Left ventricle myocardium superior (tissue), 1 donor: ENCODE measurements at places on chromosomes 4 and X.

DNA sequence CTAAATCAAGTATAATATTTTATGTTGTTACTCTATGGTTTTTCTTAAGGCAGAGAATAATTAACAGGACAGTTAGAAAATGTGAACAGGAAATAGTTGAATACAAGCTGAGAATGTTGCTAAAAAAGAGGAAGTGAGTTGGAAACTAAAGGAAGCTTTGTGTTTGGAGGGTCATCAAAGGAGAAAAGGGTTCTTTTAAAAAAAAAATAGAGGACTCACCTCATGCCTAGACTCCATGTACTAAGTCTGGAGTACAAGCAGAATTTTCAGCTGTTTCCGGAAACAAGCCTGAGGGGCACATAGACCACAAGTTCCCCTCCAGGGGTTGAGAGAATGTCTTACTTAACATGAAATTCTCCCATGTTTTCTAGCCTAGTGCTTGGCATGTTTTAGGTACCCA is 20.1 kb upstream of the MAP7D3 start:
- no peak for DNase-seq

DNA sequence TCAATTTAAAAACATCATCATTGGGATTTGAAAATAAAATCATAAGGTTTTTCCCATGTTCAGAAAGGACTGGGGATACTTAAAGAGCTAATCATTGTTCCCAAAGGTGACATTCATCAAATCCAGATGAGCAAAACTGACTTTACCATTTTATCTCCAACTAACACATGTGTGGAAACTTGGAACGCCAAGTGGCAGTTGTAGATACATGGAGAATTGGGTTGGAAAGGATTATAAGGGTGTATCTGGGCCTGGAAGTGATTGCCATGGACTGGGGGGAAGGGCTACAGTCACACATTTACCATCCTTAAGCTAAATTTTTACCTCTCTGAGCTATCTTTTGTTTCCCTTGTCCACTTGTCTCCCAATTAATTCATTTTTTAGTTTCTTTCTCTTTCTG is 203.4 kb downstream of the SLC39A8 start:
- DNase-seq, result no peak

- DNase-seq, result no peak
Observed at GRCh38 chrX:120999413-120999812, 13.9 kb upstream of the CT47A1 start.

DNA sequence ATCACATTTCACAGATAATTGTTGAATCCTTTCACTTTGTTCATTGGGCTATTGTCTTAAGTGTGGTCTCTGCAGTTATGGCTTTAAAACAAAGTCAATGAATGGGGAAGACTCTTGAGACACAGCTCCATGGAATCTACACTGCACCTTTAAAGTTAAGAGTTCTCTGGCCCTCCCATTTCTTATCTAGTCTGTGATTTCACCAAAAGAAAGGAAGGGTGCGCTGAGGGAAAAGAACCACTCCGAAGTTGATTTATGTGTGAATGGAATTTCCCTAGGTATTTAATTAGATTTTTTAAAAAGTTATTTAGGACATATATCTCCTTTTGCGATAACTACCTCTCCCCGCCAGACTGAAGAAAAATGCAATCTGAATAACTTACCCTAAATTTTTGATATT is 2.5 kb downstream of the SEPTIN11 start:
- no peak for DNase-seq

DNA sequence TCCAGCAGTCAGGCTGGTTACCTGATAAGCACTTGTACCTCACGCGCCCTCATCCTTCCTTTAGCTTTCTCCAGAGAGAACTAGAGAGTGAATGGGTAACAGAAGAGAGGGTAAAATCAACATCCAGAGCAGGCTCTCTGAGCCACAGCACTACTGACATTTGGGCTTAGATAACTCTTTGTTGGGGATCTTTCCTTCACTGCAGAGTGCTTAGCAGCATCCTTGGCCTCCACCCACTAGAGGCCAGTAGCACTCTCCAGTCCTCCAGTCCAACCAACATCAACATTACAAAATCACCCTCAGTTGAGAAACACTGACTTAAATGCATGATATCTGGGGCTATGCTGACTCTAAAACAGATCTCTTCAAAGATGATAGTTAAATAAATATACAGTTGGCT is 220.7 kb downstream of the TACR3 start:
- no peak for DNase-seq

GRCh38 chr4:124804041-124804440 is 91.5 kb upstream of the ANKRD50 start:
- DNase-seq, result no peak

- no peak for DNase-seq
Observed at GRCh38 chrX:45196701-45197100, 4.0 kb downstream of the DIPK2B start.

- no peak for DNase-seq
Observed at GRCh38 chr4:13704035-13704434, 76.5 kb upstream of the BOD1L1 start.

GRCh38 chr4:48985976-48986653 is at the start of gene CWH43:
Gene CWH43, plus strand, starts transcription at chr4:48986275. Its CDS starts 155 bp downstream, at chr4:48986430.
- no peak for DNase-seq

DNA sequence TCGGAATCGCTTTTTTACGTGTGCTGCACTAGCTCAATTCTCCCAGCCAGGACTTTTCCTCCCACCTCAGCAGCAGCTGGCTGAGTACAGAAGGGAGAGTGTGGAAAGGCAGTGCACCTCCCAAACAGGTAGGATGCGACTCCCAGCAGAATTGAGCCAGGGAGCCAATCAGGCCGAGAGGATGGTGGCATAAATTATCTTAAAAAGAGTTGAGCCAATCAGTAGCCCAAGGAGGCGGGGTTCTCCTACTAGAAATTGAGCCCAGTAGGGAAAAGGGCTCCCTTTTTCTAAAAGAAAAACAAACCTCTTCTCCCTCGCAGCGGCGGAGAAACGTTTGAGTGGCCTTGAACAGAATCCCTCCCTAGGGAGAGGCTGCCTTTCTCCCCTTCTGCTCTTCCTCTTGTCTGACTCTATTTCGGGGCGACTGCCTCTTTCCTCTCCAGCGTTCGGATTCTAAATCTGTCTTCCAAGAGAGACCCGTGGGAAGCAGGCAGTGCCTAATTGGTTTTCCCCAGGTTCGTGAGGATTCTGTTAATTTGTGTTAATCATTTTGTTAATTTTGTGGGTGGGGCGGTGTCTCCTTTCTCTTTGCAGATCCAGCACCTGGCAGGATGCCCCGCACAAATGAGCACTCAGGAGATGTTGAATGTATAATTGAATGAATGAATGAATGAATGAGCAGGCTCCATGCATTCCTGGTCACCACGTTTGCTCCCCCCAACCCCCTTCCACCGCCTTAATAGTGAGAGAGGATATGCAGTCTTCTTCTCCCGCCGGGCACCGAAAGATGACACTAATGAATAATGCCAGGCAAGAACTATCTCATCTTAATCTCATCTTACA is at the start of gene GABRG1:
Gene GABRG1, minus strand, starts transcription at position 142 of the 843 bp plus-strand sequence. Its CDS starts 141 bp downstream, at position 1.
- DNase-seq, result no peak

- no peak for DNase-seq
Observed at GRCh38 chr4:138305050-138305449, 62.9 kb upstream of the SLC7A11 start.

- DNase-seq, result peak; percentile 60
Observed at GRCh38 chrX:2664502-2664901, 26.6 kb upstream of the CD99 start.

GRCh38 chr4:141016117-141016798 is 117.0 kb downstream of the RNF150 start:
- DNase-seq, result no peak

DNA sequence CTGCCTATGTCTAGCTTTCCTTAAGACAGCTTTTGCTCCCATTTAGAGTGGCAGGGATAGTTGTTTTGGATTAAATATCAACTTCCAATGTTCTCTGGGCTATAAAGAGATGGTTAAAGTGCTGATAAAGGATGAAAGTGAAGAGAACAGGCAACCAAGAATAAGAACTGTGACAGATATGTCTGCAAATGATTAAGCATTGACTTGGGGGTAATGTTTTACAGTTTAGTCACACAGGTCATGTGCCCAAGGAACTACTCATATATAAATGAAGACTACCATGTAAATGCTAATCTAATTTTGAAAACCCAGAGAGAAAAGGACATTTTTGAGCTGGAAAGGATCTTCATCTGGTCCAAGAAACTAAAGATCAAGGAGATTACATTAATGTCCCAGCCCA is 42.1 kb downstream of the RBMX2 start:
- no peak for DNase-seq

- peak; percentile 21 for DNase-seq
Observed at GRCh38 chrX:133776072-133776471, 209.3 kb downstream of the GPC3 start.

DNA sequence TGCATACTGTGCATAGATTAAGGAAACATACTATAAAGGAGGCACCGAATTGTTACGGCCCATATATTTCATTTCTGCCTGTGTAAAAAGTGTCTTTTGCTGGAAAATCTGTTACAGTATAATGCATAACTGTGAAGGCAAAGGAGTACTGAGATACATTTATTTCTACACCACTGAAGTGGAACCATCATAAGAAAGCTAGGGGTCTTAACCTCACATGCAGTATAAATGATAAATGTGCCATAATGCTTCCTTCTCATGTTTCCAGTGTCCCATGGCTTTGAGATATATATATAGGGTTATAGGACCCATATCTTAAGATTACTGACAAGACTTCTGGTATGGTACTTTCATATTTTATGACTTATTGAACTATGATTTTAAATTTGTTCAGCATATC is 713.8 kb upstream of the PABPC4L start:
- no peak for DNase-seq

- DNase-seq, result no peak
Observed at GRCh38 chr4:40055511-40055862, 1.2 kb upstream of the N4BP2 start.

GRCh38 chr4:153822316-153822715 is 33.4 kb upstream of the SFRP2 start:
- DNase-seq, result no peak

GRCh38 chrX:12579311-12579710 is 211.9 kb upstream of the PRPS2 start:
- no peak for DNase-seq

DNA sequence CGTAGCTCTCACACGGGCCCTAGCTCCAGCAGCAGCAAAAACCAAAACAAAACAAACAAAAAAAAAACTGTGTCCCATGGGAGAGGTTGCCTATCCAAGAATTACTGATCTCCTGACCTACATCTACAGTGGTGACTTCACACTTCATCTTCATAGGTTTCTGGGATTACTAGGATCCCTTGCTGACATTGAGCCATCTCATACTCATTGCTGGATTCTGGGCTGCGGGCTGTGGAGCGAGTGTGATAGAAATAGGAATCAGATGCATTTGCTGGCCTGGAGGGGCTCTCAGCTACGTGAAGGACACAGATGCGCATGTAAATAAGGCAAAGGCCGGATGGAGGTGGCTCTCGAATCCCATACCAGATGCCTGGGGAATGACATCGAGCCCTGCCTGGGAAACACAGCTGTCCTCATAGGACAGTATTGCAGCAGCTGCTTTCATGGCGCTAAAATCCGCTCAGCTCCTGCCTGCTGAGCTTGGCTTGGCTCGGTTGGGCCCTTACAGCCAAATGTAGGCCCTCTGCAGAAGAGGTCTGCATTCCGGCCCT is 41.7 kb downstream of the CNGA2 start:
- no peak for DNase-seq
